ENCODE measurements at places on chromosomes 2 and 18.

DNA sequence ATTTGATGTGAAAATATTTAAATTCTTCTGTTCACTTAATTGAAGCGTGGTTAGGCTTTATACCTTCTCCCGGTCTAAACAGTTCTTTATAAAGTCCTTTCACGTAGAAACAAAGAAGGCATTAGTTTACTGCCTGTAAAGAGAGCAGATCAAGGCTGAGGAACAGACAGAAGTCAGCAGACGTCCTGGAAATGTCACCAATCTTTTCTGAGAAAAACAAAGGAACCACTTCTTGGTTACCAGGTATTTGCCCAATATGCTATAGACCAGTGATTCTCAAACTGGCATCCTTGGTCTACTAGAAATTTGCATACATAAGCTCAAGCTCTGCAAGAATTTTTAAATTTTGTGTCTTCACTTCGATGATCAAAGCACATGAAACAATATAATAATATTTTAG lies 89.2 kb upstream of the STK17B start:
- DNase-seq = no peak

DNA sequence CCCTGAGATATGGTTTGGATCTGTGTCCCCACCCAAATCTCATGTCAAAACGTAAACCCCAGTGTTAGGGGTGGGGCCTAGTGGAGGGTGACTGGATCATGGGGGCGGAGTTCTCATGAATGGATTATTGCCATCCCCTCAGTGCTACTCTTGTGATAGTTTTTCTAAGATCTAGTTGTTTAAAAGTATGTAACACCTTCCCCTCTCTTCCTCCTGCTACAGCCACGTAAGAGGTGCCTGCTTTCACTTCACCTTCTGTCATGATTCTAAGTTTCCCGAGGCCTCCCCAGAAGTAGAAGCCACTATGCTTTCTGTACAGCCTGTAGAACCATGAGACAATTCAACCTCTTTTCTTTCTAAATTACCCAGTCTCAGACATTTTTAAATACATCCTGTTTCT lies 16.9 kb downstream of the PUM2 start:
- DNase-seq = no peak

- DNase-seq = no peak
These were observed 19.1 kb upstream of the SERPINE2 start for GRCh38 chr2:224058048-224058775.

GRCh38 chr18:22169011-22169888 lies at the start of gene GATA6:
GATA6 (plus strand) TSS chr18:22169589; CDS start chr18:22171145, 1,556 bp downstream.
- peak; percentile 84 for DNase-seq

DNA sequence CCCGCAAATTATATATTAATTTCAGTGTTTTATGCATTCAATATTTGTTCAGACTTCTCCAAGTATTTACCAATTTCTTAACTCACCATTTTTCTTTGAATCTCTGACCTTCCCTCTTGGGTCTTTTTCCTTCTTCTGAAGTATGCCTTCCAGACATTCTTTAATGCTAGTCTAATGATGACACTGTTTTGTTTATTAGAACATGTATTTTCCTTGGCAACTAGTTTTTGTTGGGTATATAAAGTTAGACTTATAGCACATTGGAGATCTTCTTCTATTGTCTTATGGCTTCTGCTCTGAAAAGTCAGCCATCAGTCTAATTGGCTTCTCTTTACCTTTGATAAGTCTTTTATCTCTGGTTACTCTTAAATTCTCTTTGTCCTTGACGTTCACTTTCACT lies 423.2 kb upstream of the NRP2 start:
- no peak for DNase-seq

DNA sequence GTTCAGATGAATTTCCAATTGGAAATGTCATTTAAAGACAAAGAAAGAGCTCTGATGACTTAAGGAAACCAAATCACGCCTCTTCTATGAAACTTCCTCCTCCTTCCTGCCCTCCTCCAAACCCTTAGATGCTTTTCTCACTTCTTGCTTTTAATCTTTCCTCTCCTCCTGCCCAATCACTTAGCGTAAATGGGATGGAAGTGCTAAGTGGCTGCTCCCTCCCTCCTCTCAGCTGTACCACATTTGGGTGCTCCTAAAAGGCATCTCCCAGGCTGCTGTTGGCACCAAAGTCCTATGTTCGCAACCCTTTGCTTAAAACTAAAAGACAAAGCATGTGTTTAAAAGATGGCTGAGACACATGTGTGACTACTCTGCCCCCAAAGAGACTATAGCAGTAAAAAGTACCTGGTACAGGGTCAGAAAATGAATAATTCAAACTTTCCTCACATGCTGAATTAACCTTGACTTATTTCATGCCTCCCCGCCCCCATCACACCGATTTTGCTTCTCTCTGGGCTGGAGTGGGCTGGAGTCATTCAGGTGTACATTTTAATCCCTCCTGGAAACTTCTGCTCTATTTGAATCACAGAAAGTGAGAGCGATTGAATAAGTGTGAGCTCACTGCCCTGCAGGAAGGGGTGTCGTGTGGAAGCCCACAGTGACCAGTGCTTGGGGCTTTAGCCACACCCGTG lies 59.2 kb upstream of the KLF7 start:
- DNase-seq = no peak

GRCh38 chr2:66021296-66021695 lies 413.6 kb upstream of the MEIS1 start:
- no peak for DNase-seq

DNA sequence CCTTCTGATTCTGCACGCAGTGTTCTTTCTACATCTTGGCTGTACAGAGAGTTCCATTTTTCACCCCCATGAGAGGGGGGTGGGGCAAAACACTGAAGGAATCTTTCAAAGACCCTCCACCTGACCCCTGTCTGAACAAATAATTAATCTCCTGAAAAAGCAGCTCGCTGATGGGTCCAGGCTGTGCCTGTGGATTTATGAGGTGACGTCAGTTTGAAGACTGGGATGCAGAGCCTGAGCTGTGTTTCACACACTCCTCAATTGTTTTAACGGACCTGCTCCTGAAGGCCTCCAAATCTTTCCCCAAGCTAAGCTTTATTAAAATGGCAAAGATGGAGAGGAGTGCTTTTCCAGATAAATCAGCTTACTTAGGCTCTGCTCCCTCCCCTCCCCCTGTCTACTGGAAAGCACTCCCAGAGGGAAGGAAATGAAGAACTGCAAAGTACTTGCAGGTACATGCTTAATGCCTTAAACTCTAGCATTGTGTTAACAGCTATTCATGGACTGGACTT lies 390.2 kb upstream of the TNP1 start:
- DNase-seq = no peak

- no peak for DNase-seq
These were observed 634.0 kb downstream of the LRP1B start for GRCh38 chr2:141496810-141497209.

- DNase-seq = no peak
These were observed 28.1 kb downstream of the USP37 start for GRCh38 chr2:218540015-218540414.

GRCh38 chr18:40553029-40553428 lies 1402.0 kb upstream of the PIK3C3 start:
- no peak for DNase-seq

DNA sequence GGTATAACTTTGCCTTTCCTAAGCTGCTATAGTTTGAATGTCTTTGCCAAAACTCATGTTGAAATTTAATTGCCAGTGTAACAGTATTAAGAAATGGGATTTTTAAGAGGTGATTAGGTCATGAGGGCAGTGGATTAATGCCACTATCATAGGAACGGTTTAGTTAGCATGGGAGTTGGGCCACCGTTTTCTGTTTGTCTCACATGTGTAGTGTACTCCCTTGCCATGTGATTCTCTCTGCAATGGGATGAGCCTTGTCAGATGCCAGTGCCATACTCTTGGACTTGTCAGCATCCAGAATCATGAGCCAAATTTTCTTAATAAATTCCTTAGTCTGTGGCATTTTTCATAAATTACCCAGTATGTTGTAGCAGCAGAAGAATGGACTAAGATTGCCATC lies 388.9 kb upstream of the RGPD4 start:
- no peak for DNase-seq

DNA sequence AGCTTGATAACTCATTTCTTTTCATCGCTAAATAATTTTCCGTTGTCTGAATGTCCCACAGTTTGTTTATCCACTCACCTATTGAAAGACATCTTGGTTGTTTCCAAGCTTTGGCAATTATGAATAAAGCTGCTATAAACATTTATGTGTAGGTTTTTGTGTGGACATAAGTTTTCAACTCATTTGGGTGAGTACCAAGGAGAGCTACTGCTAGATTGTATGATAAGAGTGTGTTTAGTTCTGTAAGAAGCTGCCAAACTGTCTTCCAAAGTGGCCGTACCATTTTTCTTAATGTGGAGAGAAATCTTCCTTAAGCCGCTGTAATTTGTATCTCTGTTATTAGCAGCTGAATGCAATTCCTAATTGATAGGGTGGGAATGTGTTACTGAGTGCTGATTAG lies 11.4 kb upstream of the CTIF start:
- DNase-seq = no peak

Measured in mesothelial cell of epicardium (in vitro differentiated cells).